ENCODE measurements at places on chromosomes 7 and 10. TPM values are rescaled to one million over a fixed set of nuclear protein-coding genes. Genes with fewer than 3 reads are reported as not detected.

GRCh38 chr10:33813415-33813814, 478.9 kb upstream of the NRP1 start:
- H3K27me3 ChIP-seq = no peaks in the 10 kb centered on the region
- no peaks in the 10 kb centered on the region for H3K4me1 ChIP-seq
- DNase-seq = no peak
- H3K27ac ChIP-seq = no peak overlapping the region
- H3K36me3 ChIP-seq = no peaks in the 10 kb centered on the region
- H3K4me3 ChIP-seq = no peak overlapping the region

GRCh38 chr10:29386342-29386999, 97.6 kb downstream of the LYZL1 start:
- no peaks in the 10 kb centered on the region for H3K4me1 ChIP-seq
- H3K4me3 ChIP-seq = no peak overlapping the region
- no peaks in the 10 kb centered on the region for H3K36me3 ChIP-seq
- peaks cover 3% of the 10 kb centered on the region for H3K27me3 ChIP-seq
- H3K27ac ChIP-seq = no peak overlapping the region

DNA sequence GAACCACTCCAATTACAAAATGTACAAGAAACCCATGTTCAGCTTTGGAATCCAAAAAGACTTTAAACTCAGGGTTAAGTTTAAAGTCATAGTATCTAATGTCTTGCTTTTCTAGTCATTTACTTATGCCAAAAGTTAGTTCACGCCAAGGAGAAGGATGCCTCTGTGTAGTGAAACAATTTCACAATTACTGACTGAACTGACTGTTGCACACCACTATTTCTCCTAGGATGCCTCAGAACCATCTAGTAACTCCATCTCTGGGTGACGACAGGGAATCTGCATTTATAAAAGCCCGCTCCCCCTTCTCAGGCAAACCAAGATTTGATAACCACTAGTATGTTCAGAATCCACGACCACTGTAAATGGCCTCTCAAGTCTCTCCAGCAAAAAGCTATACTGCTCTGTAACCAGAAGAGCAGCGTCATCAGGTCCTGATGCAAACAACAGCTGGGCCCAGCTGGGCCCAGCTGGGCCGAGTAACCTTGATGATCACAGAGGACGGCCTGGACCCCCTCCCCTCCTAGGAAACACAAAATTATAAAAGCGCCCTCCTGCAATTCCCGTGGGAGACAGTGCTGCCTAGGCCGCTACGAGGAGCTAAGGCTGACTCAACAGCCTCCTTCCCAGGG, 680 bp upstream of the ADO start:
- peaks cover 3% of the 10 kb centered on the region for H3K27me3 ChIP-seq
- peak overlapping the region; percentile 100 for H3K27ac ChIP-seq
- peaks cover 37% of the 10 kb centered on the region for H3K4me1 ChIP-seq
- peaks cover 25% of the 10 kb centered on the region for H3K36me3 ChIP-seq
- peak overlapping the region; percentile 97 for H3K4me3 ChIP-seq

GRCh38 chr10:130185591-130185990, 49.4 kb downstream of the GLRX3 start:
- no peak overlapping the region for H3K27ac ChIP-seq
- peaks cover 24% of the 10 kb centered on the region for H3K36me3 ChIP-seq
- no peak for DNase-seq

DNA sequence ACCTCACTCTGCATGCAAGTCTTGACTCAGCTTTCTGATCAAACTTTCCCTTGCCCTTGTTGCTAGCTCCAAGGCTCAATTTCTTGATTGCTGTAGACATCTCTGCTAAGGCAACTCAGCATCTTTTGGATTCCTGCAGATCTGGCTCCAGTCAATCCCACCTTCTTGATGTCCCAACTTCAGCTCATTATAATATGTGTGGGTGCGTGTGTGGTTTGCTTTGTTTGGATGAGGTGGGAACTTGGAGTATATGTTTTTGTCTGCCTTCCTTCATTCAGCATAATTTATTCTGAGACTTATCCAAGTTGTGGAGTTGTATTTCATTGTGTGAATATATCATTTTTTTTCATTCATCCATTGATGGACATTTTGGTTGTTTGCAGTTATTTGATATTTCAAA, 364.8 kb upstream of the IGFBP3 start:
- no peaks in the 10 kb centered on the region for H3K27me3 ChIP-seq
- no peak overlapping the region for H3K27ac ChIP-seq
- H3K4me1 ChIP-seq = no peaks in the 10 kb centered on the region
- no peak overlapping the region for H3K4me3 ChIP-seq

- H3K4me3 ChIP-seq = no peak overlapping the region
- peaks cover 3% of the 10 kb centered on the region for H3K4me1 ChIP-seq
Observed at GRCh38 chr10:78255214-78255613, 221.6 kb downstream of the RPS24 start.

The ZNF783 gene
- total RNA-seq = 17.1 TPM

The SLC26A5 gene
- not detected for total RNA-seq

The TFEC gene
- total RNA-seq = not detected

The CALML3 gene
- not detected for total RNA-seq

The ELMO1 gene
- total RNA-seq = 93.3 TPM

Data from activated CD4-positive, alpha-beta memory T cell treated with anti-CD3 and anti-CD28 coated beads for 36 hours (primary cell).